ENCODE measurements at places on chromosomes 16 and 17.
A peak's percentile ranks its signal among the peaks of the same experiment; 100 is the strongest.

GRCh38 chr16:54930005-54930868 is at the start of gene IRX5:
Gene IRX5, plus strand, starts transcription at chr16:54930865. Its CDS starts 334 bp downstream, at chr16:54931199.
- no peak for DNase-seq

DNA sequence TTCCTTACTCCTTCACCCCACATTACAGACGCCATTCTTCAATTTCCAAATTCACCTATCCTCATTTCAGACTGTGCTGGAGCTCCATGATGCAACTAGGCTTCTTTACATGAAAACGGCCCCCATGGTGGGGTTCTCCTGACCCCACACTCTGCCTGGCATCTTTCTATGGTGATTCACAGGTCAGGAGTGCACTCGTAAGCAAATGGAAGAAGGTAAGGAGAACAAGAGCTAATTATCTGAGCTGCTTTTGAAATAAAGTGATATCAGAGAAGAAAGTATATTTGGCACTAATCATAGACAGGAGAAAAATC is 27.5 kb upstream of the SUPT4H1 start:
- no peak for DNase-seq

- DNase-seq, result no peak
Observed at GRCh38 chr16:11005611-11005975, 61.2 kb downstream of the CLEC16A start.

GRCh38 chr17:17326275-17326875 is 23.2 kb downstream of the NT5M start:
- DNase-seq, result no peak

GRCh38 chr16:10428433-10429168 is 42.7 kb downstream of the ATF7IP2 start:
- DNase-seq, result no peak

DNA sequence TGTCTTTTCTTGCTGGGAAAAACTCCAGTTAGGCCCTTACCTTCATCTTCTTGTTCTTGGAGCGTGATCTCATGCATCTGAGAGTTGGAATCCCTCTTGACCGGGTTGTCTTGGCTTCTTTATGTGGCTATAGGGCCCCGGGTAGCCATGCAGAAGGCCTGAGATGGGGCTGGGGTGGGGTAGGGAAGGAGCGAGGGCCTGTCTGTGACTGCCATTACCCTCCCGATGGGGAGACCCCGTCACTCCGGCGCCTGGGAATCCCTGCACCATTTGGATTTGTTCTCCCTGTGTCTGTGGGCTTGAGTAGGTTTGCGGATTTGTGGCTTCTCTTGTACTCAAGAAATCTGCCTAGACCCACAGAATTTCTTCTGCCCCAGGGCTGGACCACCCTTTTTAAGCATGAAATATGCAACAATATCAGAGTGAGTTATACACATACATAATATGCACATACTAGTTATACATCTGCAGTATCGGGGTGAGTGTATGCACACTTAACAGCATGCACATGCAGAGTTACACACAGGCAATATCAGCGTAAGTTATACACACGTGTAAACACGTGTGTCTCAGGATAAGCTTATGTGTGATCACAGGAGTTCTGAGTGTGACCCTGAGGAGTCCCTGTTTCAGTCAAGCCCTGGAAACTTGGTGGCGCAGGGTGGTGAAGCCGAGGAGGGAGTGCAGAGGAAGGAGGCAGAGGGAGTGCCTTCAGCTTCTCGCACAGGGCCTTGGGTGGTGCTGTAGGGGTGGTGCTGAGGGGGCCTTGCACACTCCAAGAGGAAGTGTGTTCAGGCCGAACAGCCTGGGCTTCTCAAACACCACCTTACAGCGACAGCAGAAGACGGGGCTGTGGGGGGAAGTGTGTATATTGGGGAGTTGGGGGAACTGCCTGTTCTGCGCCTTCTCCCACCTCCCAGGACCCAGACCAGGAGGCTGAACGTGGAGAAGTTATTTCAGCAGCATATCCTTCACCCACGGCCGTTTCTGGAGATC is 18.5 kb downstream of the CCDC42 start:
- DNase-seq, result no peak

DNA sequence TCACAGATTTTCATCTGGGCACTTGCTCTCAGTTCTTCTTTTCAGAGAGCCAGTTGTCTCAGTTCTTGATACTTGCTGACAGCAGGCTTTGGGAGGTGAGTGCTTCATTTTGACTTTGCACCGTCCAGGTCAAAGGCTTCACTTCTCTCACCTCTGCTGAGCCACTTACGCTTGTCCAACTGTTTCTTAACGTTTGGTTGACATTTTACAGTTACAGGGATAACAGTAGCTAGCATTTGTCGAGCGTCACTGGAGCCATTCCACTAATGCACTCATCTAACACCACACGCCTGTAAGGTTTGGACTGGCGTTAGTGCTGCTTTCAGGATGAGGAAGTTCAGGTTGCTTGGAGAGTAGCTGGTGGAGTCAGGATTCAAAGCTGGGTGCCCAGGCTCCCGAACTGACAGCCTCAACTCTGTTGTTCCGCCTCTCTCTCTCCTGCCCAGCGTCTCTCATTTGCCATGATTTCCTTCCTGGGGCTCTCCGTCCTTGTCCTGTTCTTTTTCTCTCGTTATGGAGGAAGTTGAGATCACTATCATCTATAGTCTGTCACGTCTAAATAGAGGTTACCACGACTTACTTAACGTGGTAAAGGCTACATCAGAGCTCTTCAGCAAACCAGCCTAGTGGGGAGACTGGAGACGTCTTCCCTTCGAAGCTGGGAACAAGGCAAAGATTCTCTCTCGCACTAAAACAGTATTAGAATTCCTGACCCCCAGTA is 220.8 kb downstream of the RPTOR start:
- no peak for DNase-seq

DNA sequence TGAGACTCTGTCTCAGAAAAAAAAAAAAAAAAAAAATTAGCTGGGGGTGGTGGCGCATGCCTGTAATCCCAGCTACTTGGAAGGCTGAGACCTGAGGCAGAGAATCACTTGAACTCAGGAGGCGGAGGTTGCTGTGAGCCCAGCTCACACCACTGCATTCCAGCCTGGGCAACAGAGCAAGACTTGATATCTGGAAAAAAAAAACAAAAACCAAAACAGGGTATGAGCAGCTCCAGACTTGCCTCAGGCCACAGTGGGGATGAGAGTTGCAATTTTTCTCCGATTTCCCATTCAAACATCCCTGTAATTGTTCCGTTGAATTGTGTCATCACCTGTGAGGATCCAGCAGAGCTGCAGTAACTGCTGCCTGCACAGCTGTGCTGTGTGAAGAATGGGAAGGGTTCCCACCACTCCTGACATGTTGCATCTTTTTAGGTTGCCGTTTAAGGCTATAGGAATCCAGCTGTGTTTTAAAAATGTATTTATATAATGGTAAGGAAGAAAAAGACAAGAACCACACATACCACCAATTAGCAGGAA is 150.0 kb downstream of the VPS53 start:
- no peak for DNase-seq

DNA sequence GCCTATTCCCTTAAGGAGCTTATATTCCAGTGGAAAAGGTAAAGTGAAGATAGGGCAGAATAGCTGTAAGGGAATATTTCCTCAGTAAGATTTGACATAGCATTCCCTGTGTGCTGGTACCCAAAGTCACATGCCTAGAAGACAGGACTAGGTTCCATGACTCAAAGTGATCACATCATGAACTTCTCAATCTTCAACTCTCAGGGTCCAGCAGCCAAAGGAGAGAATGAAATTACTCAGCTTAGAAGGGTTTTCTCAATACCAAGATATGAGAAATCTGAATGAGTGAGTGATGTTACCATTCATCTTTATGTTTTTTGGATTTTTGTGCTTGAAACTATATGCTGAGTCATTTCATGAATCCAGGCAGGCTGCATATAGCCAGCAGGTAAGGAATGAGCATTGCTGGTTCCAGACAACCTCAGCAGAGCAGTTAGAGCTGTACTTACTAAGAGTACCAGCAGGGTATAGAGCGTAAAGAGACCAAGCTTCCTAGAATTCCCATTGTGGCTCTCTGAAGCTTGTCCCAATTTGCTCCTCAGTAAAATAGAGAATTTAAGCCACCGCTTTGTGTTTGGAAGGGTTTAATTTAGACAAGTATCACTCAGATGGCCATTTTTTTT is 91.1 kb downstream of the ANKFN1 start:
- no peak for DNase-seq

GRCh38 chr17:81460856-81461460 is 51.6 kb downstream of the ACTG1 start:
- no peak for DNase-seq

DNA sequence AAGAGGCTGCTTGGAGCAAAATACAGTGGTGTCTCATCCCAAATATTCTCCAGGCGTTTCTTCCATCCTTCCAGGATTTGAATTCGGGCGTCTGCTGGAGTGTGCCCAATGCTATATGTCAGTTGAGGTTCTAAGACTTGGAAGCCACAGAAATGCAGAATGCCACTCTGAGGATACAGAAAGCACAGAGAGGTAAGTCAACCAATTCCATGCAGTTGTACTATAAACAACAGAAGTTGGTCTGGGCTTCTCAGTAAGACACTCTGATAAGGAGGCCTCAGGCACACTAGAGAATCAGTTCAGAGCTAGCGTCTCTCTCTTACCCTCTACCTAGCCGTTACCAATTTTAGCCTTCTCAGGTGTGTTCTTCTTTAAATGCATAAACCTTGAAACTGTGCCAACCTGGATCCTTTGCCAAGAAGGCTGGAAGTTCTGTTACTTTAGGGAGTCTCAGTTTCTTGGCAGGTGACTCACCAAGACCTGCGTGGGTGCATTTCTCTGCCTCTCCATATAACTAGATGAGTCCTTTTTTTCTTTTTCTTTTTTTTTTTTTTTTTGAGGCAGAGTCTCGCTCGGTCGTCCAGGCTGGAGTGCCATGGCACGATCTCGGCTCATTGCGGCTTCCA is 15.1 kb downstream of the NQO1 start:
- DNase-seq, result peak; percentile 56

- DNase-seq, result no peak
Observed at GRCh38 chr17:15029469-15029868, 235.7 kb downstream of the PMP22 start.

DNA sequence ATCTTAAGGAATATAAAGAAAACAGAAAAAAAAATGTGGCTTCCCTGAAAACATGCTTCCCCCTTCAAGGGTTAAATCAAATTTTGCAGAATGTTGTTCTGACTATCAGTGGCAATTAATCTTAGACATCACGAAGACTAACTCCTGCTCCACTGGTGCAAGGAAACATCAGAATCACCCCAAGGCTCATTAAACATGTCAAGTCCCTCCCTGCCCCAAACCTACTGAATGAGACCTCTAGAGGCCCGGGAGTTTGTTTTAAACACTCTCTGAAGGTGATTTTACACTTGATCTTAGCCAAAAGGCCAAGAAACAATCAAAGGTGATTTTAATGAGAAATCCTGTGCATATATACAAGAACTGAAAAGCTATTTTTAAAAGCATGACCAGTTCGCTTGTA is 18.3 kb downstream of the PSME3IP1 start:
- DNase-seq, result no peak
